ENCODE measurements at places on chromosomes 11 and 22.

DNA sequence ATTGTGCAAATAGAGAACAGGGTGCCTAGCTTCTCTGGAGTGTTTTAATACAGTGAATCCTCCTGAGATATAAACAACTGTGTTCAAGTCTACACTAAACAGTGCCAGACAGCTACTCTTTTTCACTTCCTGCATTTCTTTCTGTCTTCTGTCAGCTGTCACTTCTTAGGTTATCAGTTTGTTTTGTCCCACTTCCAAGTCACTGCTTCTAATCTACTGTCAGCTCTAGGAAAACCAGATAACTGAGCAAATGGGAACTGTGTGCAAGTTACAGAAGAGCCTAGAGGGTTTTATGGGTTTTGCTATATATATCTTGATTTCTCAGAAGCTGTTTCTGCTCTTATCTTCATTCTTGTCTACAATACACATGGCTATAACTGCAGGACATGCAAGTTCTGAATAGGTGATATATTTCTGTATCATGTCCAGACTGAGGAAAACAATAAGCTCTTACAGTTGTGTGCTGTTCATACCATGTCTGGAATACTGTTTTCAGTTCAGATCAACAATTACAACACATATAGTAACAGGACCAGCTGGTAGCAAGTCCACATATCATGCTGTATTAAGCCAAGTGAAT, 5.8 kb downstream of the PITPNB start:
- DNase-seq: no peak

- no peak for DNase-seq
These were observed 54.7 kb upstream of the KIRREL3 start for GRCh38 chr11:127055236-127055635.

GRCh38 chr11:13745165-13745564, 76.7 kb downstream of the FAR1 start:
- no peak for DNase-seq

- DNase-seq: peak; percentile 49
These were observed 79.0 kb downstream of the ABTB2 start for GRCh38 chr11:34278693-34279297.

DNA sequence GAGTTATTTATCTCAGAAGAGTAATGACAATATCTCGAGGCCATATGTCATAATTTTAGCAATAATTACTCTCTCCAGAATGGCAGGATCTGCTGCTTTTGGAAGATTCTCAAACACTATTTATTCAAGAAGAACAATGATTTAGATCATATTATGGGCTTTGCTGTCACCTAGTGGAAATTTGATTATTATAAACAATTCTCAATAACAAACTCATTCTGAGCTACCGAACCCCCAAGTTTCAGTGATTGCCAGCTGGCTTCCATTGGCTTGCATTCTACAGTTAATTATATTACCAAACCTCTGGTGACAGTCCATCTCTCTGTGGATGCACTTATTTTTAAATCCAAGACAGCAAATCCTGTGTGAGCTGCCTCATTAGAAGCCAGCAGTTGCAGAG, 27.9 kb upstream of the SLC36A4 start:
- no peak for DNase-seq

GRCh38 chr22:32904044-32904443, 102.5 kb downstream of the TIMP3 start:
- DNase-seq: peak; percentile 28

GRCh38 chr22:18996376-18996900, 60.3 kb upstream of the PRODH start:
- no peak for DNase-seq

GRCh38 chr11:35791088-35791958, 128.7 kb downstream of the TRIM44 start:
- no peak for DNase-seq

GRCh38 chr22:43946384-43946667, 8.9 kb upstream of the SAMM50 start:
- no peak for DNase-seq

GRCh38 chr22:37824674-37825641, 1.8 kb downstream of the GALR3 start:
- no peak for DNase-seq

- DNase-seq: no peak
These were observed 27.9 kb downstream of the CPT1A start for GRCh38 chr11:68813773-68814172.

DNA sequence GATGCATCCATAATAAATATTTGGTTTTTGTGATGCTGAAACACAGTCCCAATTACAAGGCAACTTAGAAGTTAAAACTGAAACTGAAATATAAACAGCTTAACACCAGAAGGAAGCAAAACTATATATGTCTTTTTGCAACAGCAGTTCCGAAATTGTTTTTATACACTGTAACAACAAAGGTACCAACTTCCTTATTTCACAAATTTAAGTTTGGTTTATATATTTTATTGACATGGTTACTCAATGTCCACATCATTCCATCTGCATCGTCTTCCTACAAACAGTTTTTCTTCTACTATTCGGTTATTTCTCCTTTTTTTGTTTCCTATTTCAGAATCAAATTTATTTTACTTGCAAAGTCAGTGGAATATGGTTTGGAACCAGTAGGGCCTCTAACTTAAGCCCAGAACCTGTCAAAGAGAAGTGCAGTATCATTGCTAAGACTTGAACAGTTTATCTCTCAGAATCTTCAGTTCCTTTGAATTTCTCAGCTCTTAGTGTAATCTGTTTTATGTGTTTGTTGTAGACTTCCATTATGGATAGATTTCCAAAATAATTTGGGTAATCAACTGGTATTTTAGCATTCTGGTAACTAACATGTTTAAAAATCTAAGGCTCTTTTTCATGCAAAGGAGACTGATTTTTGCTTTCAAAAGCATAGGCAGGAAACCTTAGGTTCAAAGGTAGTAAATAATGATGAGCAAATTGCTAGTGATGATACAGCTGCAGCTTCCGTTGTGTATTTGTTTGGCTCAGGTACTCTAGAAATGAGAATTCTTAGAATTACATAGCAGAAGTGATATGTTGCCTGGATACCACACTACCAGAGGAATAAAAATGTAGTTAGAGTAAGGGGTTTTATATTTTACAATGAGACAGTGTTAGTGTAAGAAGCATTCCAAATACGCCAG, 8.2 kb upstream of the HSPA8 start:
- DNase-seq: no peak

DNA sequence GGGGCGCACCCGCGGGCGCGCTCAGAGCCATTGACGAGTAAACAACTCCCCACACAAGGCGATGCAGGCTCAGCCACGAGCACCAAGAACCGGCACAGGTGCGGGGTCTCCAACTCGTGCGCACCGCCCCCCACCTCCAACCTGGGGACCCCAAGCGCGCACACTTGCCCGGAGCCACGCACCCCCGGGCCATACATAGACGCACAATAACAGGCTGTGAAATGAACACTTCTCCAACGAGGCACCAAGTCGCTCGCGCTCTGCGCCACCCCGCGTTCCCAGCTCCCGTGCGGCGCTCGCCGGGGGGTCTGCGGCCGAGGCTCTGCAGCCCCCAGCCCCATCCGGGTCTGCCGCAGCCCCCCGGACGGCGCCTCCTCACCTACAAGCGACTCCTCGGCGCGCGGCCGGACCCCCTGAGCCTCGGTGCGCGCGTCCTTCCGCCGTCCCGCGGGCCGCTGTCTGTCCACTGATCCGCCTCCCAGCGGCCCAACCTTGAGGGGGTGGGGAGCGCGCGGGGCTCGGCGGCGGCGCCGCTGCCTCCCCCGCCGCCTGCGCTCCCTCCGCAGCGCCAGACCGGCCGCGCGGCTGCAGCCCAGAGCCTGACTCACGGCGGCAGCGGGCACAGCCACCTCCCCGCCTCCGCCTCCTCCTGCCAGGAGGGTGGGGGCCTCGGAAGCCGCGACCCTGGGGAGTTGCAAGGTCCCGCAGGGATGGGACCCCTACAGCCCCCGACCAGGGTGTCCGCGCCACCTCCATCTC, 1.6 kb downstream of the IFITM10 start:
- DNase-seq: no peak

GRCh38 chr22:40347300-40347699, 1.0 kb downstream of the ADSL start:
- DNase-seq: no peak

- no peak for DNase-seq
These were observed 36.5 kb downstream of the PRDM11 start for GRCh38 chr11:45182902-45183301.

- DNase-seq: no peak
These were observed 14.4 kb downstream of the CDKN1C start for GRCh38 chr11:2870969-2871680.

DNA sequence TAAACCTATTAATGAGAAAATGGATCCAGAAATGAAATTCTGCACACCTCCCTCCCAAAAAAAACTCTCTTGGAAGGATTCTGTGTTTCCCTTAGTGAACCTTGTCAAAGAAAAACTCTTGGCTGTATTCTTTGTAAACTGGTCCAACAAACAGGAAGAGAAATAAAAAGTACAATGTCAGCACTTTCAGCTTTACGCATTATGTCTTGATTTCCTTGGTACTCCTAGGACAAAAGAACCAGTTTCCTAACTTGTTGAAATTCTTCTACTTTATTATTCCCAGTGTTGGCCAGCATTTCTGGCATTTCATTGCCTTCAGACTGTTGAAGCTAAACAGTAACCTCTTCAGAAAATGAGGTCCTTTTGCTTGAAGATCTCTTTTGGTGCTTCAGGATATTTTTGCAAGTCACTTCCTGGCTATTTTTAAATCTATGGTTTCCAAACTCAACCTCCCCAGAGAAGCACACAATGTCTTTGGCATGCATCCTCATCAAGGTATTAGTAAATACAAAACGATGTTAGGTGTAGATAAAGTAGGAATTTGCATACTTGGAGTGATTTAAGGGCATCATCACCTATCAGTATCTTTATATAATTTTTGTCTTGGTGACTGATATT, 342.7 kb downstream of the AASDHPPT start:
- no peak for DNase-seq

GRCh38 chr22:45503050-45503815, 550 bp downstream of the FBLN1 start:
- no peak for DNase-seq

- no peak for DNase-seq
These were observed 19.5 kb downstream of the MN1 start for GRCh38 chr22:27782088-27782487.

- no peak for DNase-seq
These were observed 192.5 kb upstream of the RAG2 start for GRCh38 chr11:36790526-36790925.

- DNase-seq: no peak
These were observed 500.4 kb downstream of the MIAT start for GRCh38 chr22:27157666-27158370.

DNA sequence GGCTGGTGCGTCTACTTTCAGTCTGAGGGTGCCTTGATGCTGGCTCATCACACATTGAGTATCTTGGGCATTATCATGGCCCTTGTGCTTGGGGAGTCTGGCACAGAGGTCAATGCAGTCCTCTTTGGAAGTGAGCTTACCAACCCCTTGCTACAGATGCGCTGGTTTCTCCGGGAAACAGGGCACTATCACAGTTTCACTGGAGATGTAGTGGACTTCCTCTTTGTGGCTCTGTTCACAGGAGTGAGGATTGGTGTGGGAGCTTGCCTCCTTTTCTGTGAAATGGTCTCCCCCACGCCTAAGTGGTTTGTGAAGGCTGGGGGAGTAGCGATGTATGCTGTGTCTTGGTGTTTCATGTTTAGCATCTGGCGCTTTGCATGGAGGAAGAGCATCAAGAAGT, 4.9 kb downstream of the TLCD5 start:
- DNase-seq: no peak

DNA sequence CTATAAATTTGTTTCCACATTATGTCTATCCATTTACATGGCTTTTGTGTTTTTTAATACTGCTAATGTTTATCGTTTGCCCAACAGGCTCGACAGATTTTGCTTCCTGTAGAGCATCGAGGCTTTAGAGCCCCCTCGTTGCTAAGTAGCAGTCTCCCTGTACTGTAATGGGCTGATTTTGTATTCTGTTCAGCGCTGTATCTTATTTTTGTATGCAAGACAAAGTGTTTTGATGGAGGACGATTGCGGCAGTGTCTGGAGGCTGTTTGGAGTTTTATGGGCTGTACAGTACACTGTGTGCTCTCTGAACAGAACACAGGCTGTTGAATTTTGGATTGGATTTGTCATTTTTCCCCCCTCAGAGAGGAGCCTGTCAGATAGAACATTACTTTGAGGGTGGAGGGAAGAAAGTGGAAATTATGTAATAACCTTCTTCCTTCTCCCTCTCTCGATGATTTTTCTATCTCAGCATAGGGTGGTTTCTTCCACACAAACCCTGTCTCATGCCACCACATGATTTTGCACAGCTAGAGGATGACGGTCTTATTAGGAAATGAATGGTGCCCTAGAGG, 104.4 kb downstream of the ZBTB16 start:
- DNase-seq: no peak

- no peak for DNase-seq
These were observed 69.4 kb upstream of the CLMP start for GRCh38 chr11:123264431-123264780.

DNA sequence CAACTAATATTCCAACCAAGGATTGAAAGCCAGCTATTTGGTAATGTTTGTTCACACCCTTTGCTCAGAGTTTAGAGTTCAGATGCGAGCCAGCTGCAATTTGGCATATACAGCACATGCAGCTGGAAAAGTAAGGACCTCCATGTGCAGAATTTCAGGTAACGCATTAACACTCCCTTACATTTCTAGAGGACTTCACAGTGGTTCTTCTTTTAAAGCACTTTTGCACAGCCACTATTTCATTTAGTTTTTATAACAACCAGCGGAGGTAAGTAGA, 3.4 kb downstream of the POU2AF3 start:
- no peak for DNase-seq

- no peak for DNase-seq
These were observed 181.6 kb upstream of the POU2AF2 start for GRCh38 chr11:111063726-111064517.

DNA sequence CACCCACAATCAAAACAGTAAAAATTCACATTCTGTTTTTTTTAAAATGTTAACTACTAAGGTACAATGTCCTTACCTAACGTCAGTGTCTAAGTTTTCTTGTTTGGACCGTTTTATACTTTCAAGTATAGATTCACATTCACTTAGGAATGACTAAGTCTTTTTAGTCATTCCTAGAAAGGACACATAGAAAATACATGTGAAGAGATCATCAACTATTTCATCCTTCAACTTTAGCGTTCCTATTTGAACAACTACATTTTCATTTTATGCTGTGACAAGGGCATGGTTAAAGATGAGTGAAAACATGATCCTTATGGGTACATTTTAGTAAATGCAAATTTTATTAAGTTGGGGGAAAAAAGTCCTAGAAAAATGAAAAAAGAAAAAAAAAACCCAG, 62.8 kb downstream of the DDX10 start:
- no peak for DNase-seq

- DNase-seq: no peak
These were observed 19.6 kb downstream of the RPL3 start for GRCh38 chr22:39299829-39300178.

GRCh38 chr11:24623121-24623520, 126.3 kb downstream of the LUZP2 start:
- DNase-seq: no peak

DNA sequence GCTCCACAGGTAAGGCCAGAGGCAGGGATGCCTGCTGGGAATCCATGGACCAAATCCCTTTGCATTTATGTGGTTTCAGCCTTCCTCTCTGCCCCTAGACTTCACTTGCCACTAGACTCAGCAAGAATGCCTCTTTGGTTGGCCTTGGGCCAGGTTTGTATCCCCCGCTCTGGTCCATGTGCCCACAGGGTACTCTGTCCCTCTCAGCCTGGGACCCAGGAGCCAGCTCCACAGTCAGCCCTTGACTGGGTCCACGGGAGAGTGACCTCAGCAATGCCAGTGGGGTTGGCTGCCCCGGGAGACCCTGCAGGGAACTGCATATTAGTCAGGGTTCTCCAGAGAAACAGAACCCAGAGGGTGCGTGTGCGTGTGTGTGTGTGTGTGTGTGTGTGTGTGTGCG, 28.3 kb upstream of the LINC01488 start:
- DNase-seq: no peak

GRCh38 chr11:107042748-107043147, 24.5 kb upstream of the GUCY1A2 start:
- DNase-seq: no peak

Data from GM19239 (cell line).